ENCODE measurements at places on chromosomes 11 and 22.

DNA sequence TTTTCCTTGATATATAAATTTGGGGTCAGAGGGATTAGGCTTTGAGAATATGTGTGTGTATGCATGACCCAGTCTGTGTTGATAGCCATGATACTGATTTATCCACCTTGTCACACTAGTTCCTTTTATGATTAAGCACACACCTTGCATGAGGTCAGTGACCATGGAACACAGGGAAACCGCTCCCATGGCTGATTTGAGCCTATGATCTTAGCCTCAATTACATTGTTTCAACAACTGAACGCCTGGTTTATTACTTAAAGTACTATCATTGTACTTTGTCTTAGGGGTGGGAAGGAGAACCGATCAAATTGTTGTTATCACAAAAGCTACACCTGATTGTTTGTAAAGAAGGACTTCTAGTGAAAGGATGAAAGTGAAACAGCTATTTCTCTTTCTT is 70.7 kb downstream of the ARFGAP2 start:
- no peak for DNase-seq

GRCh38 chr11:33622186-33622585 is 78.4 kb downstream of the C11orf91 start:
- DNase-seq: peak; percentile 42

GRCh38 chr11:90558328-90558865 is 335.5 kb upstream of the CHORDC1 start:
- DNase-seq: no peak

DNA sequence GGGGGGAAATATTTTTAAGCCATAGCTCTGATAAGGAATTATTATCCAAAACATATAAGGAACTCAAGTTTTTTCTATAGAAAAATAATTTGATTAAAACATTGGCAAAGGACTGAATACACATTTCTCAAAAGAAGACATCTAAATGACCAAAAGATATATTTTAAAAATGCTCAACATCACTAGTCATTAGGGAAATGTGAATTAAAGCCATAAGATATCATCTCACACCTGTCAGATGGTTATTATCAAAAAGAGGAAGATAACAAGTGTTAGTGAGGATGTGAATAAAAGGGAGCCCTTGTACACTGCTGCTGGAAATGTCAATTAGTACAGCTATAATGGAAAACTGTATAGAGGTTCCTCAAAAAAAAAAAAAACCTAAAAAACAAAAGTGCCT is 425.0 kb downstream of the DYNC2H1 start:
- DNase-seq: no peak

- peak; percentile 79 for DNase-seq
Measured at GRCh38 chr11:3959015-3959902, 103.8 kb downstream of the STIM1 start.
